ENCODE measurements at places on chromosomes 1 and 21.

GRCh38 chr1:202283379-202283844 is 58.3 kb downstream of the UBE2T start:
- DNase-seq = peak; percentile 77

- DNase-seq = no peak
Observed at GRCh38 chr1:6899621-6900020, 114.4 kb downstream of the CAMTA1 start.

DNA sequence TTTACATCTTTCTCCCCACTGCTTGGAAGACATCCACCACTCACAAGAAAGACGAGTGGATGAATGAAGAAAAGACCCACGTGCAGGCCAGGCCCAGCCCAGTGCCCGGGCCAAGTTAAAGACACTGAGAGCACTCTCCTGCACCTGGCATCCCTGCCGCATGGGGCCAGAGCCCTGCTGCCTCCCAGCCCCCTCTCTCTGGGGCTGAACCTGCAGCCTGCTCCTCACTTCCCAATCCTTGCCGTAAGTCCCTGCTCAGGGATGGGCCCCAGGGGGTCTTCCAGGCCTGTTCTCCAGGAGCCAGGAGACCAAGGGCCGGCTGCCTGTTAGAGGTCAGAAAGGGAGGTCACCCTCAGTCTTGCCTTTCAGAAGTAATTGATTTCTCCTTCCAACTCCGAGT is 168.5 kb upstream of the ZC3H12A start:
- DNase-seq = no peak

DNA sequence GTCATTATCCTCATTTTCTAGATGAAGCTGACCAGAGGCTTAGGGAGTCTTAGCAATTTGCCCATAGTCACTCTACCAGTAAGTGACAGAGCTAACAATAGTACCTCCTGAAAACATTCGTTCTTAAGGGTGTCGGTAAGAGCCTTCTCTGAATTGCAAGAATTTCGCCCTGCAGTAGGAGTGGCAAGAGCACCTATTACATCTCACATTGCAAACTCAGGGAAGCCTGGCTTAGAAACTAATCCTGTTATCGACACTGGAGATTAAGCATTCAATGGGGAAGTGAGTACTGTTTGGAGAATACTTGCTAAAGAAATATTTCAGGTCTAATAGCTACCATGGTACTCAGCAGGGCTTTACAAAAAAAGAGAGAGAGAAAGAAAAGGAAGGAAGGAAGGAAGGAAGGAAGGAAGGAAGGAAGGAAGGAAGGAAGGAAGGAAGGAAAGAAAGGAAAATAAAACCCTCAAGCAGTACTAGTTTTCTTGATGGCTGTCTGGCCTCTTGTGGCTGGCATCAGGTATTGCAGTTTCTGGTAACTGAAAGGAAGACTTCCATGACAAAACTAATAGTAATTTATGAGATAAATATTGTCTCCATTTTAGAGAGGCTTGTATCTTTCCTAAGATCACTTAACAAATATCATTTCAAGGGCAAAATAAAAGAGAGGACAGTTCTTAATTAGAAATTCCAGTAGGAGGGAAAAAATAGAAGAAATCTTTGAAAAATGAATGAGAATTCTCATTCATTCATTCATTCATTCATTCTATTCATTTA is 10.4 kb downstream of the C1orf226 start:
- DNase-seq = peak; percentile 20

DNA sequence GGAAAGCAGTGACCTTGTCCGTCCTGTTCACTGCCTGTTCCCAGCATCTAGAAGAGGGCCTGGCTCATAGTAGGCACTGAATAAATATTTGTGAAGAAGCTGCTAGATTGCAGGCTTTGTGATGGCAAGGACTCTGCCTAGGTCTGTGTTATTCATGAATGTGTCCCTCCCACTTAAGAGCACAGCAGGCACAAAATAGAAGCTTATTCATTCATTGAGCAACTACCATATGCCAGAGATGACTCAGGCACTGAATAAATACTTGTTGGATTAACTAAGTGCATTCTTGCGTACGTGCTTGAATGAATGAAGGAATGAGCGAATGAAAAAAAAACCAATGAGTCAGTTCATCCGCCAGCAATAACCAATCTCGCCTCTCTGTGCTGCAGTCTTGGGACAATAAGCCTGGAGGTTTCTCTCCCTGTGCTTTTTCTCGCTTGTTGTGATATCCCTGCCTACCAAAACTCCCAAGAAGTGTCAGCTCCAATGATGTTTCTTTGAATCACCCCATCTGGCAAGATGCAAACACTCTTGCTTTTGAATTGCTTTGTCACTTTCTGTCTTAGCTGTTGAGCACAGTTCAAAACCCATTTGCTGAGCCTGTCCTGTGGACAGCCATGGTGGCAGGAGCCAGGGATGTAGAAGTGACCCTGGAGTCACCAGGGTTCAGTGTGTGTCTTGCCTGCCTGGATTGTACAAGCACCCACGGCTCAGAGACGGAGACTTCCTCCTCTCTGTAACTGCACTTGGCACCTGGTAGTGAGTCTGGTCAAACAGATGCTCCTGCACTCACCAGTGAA is 143.9 kb downstream of the KAZN start:
- no peak for DNase-seq

DNA sequence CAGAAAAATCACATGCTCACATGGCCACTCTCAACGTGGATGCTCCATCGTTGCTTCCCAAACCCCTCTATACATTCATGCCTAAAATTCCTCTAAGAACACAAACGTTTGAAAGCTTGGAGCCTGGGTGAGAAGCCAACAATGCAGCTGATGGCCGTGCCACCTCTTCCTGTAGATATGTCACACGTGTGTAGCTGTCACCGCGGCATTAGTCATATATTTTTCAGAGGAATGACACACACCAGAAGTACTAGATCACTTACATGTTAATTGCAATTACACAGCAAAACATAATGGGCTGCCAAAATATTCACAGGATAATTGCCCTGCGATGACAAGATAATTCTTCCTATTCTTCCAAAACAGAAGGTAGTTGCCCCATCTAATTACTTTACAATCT is 112.7 kb upstream of the BACE2 start:
- DNase-seq = no peak
